ENCODE measurements at places on chromosomes 6 and 20.

GRCh38 chr20:59765599-59766177 is 161.3 kb downstream of the PHACTR3 start:
- no peak for DNase-seq

GRCh38 chr20:37745553-37745952 is 51.7 kb downstream of the CTNNBL1 start:
- no peak for DNase-seq

GRCh38 chr6:107102414-107102805 is 12.9 kb downstream of the BEND3 start:
- DNase-seq: no peak

DNA sequence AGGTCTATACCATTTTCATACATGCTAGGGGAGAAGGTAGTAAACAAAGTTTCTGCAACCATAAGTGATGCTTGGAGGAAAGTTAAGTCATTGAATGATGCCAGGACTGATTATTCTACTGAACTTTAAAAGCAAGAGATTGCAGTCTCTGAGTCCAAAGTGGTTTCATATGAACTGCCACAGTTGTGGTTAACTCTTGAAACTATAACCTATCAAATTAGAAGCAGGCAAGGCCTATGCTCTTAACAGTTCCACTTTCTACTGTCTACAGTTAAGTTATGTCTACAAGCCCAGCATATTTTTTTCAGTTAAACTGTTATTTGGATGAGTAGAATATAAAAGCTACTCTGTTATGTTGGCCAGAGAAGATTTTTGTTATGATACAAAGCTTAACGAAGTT is 326.5 kb upstream of the RUNX2 start:
- DNase-seq: no peak

- DNase-seq: no peak
These were observed 98.9 kb upstream of the MARCKS start for GRCh38 chr6:113758214-113758613.

DNA sequence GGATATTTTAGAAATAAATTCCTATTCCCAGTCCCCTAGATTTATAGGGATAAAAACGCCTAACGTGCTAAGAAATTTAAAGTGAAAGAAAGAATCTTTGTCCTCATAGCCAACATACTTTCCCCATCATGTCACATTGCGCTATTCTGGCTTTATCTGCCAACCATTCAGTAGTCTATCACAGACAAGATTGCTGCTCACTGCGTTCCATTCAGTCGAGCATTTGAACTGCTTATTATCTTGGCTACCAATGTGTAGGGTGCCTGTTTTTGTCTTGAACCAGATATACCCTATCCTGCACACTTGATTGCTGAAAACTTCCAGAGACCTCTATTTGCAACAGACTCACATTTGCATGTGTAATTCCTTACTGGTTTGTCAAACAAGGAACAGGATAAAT is 751.5 kb downstream of the EPHA7 start:
- no peak for DNase-seq

GRCh38 chr6:149888659-149889058 is 9.3 kb downstream of the RAET1E start:
- DNase-seq: no peak

DNA sequence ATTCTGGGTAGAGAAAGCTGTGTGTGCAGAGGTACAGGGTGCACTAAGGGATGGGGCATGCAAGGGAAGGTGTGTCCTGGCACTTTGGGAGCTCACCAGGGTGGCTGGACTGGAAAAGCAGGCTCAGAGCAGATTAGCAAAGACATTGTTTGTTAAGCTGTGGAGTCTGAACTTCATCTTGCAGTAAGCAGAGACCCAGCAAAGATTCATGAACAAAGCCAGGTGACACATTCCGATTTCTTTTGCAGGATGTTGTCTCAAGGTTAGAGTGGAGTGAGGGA is 28.8 kb downstream of the DUSP22 start:
- no peak for DNase-seq

DNA sequence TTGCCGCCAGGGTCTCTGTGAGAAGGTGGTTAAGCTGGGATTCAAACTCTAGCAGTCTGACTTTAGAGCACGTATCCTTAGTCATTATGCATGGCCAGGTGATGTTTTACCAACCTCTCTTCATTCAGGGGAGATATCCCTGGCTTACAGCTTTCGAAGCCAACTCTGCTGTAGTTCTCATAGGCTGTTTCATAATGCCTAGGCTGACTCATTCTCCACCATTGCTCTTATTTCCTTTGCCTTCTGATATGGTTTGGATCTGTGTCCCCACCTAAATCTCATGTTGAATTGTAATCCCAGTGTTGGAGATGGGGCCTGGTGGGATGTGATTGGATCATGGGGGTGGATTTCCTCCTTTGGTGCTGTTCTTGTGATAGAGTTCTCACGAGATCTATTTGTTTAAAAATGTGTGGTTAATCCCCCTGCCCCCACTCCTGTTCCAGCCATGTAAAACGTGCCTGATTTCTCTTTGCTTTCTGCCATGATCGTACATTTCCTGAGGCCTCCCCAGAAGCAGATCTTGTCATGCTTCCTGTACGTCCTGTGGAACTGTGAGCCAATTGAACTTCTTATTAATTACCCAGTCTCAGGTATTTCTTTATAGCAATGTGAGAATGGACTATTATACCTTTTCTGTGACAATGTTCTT is 94.6 kb upstream of the MAN1A1 start:
- no peak for DNase-seq

GRCh38 chr6:884570-884969 is 191.6 kb upstream of the EXOC2 start:
- no peak for DNase-seq

DNA sequence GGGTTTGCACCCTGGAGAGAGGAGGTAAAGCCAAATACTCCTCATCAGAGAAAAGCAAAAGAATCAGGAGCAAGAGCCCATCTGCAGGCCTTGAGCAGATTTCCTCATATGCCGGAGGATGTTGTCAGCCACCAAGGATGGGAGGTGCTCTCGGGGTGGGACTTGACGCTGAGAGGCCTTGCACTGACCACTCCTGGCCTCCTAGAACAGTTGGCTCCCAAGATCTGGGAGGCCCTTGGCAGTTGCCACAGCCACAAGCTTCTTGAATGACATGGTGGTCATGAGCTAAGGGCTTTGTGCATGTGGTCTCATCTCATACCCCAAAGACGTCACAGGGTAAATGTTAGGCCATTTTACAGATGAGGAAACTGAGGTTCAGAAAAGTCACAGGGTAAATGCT is 75.2 kb upstream of the PMEPA1 start:
- no peak for DNase-seq

GRCh38 chr6:128172081-128172480 is 271.2 kb upstream of the THEMIS start:
- no peak for DNase-seq

GRCh38 chr20:57263801-57264792 is 2.3 kb downstream of the BMP7 start:
- DNase-seq: no peak

DNA sequence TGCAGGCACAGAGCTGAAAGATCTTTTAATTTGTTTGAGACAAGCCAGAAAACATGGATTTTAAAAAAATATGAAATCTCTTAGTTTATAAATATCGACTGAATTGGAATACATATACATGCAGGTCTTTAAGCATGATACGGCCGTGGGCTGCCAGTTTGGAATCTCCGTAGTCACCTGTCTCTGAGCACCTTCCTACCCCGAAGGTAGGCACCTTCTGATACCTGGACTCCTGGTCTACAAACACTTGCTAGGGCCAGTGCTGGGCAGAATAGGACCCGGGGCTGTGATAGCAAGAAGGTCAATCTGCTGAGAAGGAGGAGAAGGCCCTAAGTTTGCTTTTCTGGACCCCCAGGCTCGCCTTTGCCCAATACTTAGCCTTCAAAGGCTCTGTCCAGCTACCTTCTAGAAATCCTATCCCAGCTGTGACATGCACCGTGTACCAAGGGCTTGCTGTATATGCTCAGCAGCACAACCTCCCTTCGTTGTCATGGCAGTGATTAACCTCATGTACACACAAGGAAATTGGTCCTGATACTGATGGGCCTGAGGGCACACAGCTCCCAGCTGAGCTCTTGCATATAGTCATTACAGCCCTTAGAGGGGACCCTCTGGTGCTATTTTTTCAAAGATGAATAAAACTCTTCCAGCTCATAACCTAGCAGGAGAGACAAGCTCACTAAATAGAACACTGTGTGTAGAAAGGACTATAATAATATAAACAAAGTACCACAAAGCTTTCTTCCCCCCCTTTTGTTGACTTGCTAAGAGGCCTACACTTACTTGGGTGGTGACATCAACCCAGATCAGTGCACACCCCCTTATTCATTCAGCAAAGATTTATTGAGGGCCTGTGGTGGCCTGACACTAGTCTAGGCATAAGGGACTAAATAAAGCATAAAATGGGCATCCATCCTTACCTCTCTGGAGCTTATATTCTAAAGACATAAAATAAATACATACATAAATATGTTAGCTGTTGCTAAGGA is 17.7 kb downstream of the SNPH start:
- no peak for DNase-seq

GRCh38 chr6:163146036-163146435 is 268.5 kb upstream of the QKI start:
- DNase-seq: no peak

- DNase-seq: no peak
These were observed 15.0 kb upstream of the CSE1L start for GRCh38 chr20:49030954-49031619.

- DNase-seq: no peak
These were observed 79.7 kb downstream of the FGD2 start for GRCh38 chr6:37085198-37085597.

- no peak for DNase-seq
These were observed 233.5 kb upstream of the QKI start for GRCh38 chr6:163180874-163181541.

DNA sequence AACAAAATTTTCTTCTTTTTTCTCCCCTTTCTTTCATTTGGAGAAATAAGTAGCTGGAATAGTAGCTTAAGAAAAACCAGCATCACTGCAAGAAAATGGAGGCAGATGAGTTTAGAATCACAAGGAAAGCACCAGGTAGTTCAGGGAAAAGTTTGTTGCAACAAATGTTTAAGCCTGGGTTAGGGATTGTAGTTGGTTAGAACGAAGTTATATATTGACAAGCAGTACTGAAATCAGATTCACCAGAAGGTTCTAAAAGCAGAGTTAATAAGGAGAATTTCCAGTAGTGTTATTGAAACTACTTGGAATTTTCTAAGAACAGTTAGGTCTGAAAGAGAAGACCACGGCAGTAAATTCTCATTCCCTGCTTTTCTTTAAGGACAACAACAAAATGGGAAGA is 70.2 kb downstream of the BMP2 start:
- DNase-seq: no peak

GRCh38 chr20:45432294-45432693 is 16.4 kb downstream of the PIGT start:
- no peak for DNase-seq

DNA sequence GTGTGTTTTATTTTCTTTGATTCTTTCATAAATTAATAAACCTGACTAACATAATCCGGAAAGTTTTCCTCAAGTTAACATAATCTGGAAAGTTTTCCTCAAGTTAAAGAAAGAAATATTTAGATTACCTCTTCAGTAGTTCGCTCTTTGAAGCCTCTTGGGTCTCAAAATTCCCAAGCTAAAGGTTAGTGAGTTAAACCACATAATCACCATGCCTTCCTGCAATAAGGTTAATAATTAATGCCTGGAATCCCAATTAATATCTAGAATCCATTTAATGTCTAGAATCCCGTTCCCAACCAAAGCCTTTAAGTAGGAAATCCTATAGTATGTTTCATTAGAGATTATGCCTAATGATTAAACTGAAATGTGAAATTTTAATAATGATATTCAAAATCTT is 12.9 kb downstream of the DCDC2 start:
- no peak for DNase-seq

GRCh38 chr20:30949761-30950160 is 307.7 kb upstream of the DEFB115 start:
- no peak for DNase-seq

DNA sequence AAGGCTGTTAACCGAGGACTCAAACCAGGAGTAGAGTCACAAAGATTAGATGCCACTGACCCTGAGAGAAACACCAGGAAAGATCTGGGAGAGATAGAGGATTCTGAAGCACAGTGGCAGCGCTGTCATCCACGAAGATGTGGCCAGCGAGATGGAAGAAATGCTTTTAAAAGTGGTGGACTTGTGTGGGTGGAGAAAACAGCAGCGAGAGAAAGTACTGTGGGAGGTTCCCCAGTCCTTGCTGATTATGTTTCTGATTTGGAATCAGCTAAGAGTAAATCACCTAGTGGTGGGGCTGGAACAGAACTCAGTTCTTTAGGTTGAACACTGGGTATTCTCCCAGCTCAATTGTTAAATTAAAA is 435 bp upstream of the ZNF322 start:
- DNase-seq: no peak

GRCh38 chr6:20008131-20008530 is 171.0 kb downstream of the ID4 start:
- no peak for DNase-seq

DNA sequence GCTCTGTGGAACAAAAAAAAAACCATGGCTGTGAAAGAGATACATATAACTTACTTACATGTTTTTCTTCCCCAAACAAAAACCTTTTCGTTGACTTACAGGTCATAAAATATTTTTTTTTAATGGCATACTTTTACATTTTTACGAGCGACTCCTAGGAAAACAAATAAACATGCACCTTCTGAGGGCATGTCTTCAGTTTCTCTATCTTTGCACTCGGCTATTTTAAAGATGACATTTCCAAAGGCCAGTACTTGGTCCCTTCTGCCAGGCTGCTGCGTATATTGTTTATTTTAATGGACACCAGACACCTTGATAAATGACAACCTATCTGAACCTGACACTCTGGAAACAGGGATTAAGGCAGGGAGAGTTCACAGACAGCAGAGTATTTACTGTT is 49.4 kb downstream of the PIGU start:
- no peak for DNase-seq

DNA sequence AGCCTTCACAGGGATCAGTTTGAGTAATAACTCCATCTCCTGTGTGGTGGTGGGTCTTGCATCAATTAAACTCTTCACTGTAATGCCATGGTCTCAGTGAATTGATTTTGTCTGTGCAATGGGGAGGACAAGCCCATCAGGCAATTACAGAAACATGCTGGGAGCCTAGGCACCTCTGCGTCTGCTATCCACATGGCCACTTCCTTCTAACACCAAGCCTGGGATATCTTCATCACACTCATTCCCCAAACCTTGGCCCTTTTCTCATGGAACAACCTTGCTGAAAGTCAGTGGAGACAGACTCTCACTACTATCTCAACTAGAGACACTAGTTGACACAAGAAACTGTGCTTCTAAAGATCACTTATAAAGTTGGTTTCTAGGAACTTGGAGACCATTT is 210.1 kb upstream of the SHLD1 start:
- no peak for DNase-seq

GRCh38 chr6:24658573-24659560 is 7.8 kb downstream of the TDP2 start:
- no peak for DNase-seq
